ENCODE measurements at places on chromosomes 3 and 15. TPM values are rescaled to one million over a fixed set of nuclear protein-coding genes. Genes with fewer than 3 reads are reported as not detected.

DNA sequence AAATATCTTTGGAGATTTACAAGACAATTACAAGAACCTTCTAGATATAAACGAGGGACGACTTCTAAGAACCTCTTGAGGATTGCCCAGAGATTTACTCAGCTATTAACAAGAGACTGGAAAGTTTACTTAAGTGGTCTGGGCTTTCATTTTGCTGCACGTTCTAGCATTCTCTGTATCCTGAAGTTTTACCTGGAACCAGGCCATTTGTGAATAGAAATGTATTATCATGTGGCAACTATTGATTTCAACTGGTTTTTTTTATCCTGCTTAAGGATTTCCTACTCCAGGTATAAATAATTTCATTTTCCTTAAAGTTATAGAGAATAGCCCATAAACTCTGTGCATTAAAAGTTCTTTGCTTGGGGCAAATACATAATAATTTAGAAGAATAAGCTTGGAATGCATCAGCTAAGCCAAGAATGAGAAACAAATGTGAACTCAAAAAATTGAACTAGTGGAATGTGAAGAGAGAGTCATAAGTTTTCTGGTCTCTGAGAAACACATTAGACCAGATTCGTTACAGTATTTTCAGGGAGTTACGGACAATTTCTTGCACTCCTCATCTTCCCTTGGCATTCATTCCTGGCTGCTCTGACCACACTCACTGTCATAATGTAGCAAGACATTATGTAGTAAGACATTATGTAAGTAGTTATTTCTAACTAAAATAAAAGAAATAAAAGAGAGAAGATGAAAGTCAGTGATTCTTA is 1.3 kb downstream of the AQP9 start:
- H3K27ac ChIP-seq: no peak overlapping the region
- H3K27me3 ChIP-seq: peaks cover 20% of the 10 kb centered on the region
- H3K36me3 ChIP-seq: no peaks in the 10 kb centered on the region
- DNase-seq: no peak

DNA sequence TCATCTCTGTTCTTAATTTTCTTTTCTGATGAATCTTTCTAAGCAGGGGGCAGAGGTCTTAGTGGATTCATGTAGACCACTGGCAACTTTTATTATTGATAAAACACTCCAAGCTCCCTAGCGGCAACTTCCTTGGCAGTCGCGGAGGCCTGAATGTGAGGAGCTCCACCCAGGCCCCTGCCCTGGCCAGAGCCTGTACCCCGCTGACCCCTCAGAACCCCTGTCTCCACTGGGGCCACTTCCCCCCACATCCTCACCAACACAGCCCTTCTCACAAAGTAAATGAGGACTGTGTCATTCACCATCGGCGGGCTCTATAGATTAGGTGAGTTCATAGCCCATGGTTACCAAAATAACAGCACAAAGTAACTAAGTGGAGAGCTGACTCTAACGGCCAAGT is 111.6 kb downstream of the TPRA1 start:
- no peaks in the 10 kb centered on the region for H3K36me3 ChIP-seq
- H3K4me1 ChIP-seq: peaks cover 12% of the 10 kb centered on the region
- H3K27ac ChIP-seq: no peak overlapping the region
- H3K4me3 ChIP-seq: no peak overlapping the region

TRH gene
- not detected for total RNA-seq

STRA6 gene
- not detected for total RNA-seq

- H3K27ac ChIP-seq: peak overlapping the region; percentile 99
- no peak for DNase-seq
- H3K4me3 ChIP-seq: peak overlapping the region; percentile 78
- H3K4me1 ChIP-seq: peaks cover 64% of the 10 kb centered on the region
- peaks cover 24% of the 10 kb centered on the region for H3K36me3 ChIP-seq
- no peaks in the 10 kb centered on the region for H3K27me3 ChIP-seq
Measured at GRCh38 chr3:13014755-13015285, 58.4 kb downstream of the IQSEC1 start.

- H3K4me3 ChIP-seq: no peak overlapping the region
- no peak for DNase-seq
- no peaks in the 10 kb centered on the region for H3K36me3 ChIP-seq
- peaks cover 2% of the 10 kb centered on the region for H3K27me3 ChIP-seq
- no peaks in the 10 kb centered on the region for H3K4me1 ChIP-seq
- H3K27ac ChIP-seq: no peak overlapping the region
Measured at GRCh38 chr15:74182131-74182530, 8.6 kb downstream of the ISLR start.

DNA sequence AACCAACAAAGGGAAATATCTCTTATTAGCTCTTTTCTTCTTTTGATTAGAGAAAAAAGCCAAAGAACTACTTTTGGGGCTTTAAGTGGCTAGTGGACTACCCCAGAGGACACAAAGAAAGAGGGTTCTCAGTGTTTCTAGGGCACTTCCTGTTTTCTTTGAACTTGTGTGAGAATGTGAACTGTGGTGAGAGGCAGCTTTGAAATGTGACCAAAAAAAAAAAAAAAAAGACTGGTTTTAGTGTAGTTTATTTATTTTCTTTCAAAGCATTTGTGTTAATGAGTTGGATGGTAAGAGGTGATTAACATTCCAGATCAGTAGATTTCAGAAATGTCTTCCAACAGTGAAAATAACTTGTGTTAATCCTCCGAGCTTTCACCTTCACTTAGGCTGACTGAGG is 32.4 kb downstream of the SELENOT start:
- DNase-seq: peak; percentile 26
- H3K36me3 ChIP-seq: peaks cover 9% of the 10 kb centered on the region
- peaks cover 26% of the 10 kb centered on the region for H3K4me1 ChIP-seq
- peak overlapping the region; percentile 79 for H3K27ac ChIP-seq
- no peaks in the 10 kb centered on the region for H3K27me3 ChIP-seq
- peak overlapping the region; percentile 24 for H3K4me3 ChIP-seq

DNA sequence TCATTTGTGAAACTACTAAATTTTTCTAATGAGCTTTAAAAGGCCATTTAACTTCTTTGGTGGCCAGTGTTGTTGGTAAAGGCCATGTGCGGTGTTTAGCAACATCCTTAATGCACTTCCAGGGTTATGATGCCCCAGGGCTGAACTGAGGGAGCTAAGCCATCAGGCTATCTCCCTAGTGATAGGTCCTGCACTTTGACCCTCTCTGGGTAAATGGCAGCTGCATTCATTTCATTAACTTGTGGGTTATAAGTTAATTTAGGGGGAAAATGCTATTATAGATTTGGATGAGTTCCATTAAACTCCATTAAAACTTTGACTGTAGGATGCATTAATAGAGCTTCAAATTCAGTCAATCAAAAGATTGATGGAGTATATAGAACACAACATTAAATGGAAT is 366.7 kb upstream of the ZNF717 start:
- no peaks in the 10 kb centered on the region for H3K4me1 ChIP-seq
- H3K27ac ChIP-seq: no peak overlapping the region
- no peaks in the 10 kb centered on the region for H3K36me3 ChIP-seq
- H3K27me3 ChIP-seq: no peaks in the 10 kb centered on the region
- H3K4me3 ChIP-seq: no peak overlapping the region

- H3K27ac ChIP-seq: no peak overlapping the region
- peaks cover 12% of the 10 kb centered on the region for H3K4me1 ChIP-seq
- peaks cover 34% of the 10 kb centered on the region for H3K36me3 ChIP-seq
- no peak overlapping the region for H3K4me3 ChIP-seq
- no peaks in the 10 kb centered on the region for H3K27me3 ChIP-seq
Measured at GRCh38 chr3:108208831-108209230, 13.4 kb downstream of the IFT57 start.

SI gene
- total RNA-seq: not detected

Data from activated CD4-positive, alpha-beta T cell treated with anti-CD3 and anti-CD28 coated beads, Interleukin-2, amount 10 ng/mL, durations not matched to agents 7 days and 5 days (primary cell).